Stimulated activated CD8-positive, alpha-beta memory T cell treated with anti-CD3 and anti-CD28 coated beads, Interleukin-4, amount 100 ng/mL, for 4 hours (primary cell): ENCODE measurements at places on chromosomes 1 and 21.

DNA sequence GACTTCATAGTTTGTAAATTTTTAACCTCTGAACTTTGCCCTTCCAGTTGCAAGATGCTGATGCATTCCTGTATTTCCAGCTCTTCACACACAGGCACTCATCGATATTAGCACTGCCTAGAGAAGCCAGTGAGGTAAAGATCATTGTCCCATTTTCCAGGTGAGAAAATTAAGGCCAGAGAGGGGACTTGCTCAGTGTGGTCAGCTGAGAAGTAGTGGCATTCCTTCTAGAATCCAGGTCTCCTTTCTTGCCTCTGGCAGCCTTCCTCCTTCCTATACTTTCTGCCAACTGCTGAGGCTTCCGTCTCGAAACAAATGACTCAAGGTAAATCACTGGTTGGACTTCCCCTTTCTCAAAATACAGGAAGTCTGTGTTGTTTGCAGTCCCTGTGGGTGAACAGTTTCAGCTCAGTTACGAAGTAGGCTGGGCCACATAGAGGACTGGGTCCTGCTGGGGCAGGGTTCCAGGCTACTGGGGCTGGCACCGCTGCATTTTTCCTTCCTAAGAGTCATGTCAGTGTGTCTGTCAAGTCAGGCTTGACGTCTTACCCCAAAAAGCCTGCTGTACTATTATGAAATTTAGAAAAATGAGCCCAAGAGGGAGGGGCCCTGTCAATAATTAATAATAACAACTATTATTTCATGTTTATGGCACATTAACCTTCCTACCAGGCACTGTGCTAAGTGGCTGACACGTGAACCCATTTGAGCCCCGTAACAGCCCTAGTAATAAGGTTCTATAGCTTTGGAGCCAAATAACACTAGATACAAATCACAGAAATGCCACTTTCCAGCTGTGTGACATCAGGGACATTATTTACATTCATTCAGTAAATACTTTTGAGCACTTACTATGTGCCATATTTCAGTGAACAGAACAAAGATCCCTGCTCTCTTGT, 16.6 kb upstream of the RNF19B start:
- DNase-seq: no peak

DNA sequence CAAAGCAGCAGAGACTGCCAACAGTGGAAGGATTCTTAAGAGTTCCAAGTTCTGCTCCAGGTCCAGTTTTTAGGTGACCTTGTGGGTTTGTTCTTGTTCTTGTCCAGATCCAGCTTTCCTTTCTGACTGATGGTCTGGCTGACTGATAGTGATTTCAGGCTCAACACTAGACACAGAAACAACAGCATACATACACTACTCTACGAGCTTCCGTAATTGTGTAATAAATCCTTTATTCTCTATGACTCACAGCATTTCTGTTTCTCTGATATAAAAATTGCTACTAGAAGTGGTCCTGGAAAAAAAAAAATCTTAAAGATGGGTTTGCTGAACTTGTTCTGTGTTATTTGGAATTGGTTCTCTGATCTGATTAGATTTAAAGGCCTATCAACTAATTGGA, 62.2 kb upstream of the PTCH2 start:
- no peak for DNase-seq

DNA sequence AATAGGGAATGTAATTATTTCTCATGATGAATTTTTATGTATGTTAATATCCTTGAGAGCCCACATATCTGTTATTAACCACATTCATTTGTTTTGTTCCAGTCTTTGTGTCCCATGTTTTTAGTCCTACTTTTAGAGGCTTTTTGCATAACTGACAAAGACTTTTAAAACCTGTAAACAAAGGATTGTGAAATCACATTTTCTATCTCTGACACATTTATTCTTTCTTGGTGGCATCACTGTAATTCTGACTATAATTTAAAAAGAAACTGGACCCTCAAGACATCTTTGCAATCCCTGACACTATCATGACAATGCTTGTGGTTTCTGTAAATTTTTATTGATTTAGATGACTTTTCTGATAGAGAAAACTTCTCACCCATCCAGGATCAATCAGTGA, 313.1 kb downstream of the SIPA1L2 start:
- no peak for DNase-seq

DNA sequence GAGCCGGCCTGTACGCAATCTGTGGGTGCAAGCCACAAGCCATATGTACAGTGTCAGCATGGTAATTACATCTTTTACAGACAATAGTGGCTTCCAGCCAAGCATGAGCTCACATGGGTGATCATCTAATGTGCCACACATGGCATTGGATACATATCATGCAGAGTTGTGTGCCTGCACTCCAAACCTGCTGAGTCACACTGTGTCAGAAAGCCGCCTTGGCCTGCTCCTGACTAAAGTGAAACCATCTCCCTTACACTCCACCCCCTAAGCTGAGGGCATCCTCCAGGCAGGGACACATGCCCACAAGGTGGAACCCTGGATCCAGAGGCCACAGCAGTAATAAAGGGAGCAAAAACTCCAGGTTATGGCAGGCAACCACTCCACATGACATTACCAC, 72.5 kb downstream of the KCNT2 start:
- DNase-seq: no peak

DNA sequence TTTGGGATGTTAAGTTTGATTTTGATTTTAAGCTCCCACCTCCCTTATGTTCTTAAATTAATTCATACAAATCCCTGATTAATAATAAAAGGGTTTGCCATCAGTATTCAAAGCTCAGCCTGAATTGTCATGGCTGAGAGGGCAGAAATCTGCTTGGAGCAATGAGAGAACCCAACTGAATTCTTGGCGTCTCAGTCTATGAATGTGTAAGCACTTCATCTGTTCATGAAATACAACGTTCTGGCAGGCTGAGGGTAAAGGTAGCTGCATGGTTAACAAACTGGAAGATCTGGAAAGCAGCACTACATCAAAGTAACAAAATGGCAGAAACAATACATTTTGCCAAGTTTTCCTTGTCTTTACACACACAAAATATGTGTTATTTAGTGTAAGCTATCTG, 95.3 kb downstream of the ACBD6 start:
- DNase-seq: no peak

- no peak for DNase-seq
Observed at GRCh38 chr1:243411472-243411871, 155.6 kb downstream of the SDCCAG8 start.

DNA sequence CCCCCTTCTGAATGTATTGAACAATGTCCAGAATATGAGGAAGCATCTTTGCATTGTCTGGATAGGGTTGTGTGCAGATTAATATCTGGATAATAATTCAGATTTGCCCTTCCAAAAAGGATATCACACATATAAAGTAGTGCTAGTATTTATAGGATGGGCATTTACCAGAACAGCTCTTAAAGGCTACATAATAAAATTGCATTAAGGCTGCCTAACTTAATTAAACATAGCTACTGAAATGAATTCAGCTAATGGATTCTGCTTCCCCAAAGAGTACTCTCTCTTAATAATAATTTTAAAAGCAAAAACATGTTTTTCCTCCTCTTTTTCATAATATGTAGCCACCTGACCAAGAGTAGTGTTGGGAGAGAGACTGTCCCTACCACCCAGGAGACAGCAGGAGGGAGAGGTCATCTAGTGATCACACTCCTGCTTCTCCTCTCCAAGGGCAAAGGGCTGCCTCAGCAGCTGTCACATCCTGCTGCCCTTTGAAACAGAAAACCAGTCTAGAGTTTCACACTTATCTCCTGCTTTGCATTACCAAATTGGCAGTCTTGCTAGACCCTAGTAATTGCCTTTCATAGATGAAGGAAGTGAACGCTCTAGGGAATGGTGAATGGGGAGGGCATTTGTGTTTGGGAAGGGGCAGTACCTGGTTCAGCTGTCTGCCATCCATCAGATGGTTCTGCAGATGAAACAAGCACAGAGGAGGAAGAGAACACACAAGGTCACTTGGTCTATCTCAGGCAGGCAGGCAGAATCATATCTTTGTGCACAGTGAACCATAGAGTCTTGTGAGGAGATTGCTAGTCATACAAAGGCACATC, 29.3 kb upstream of the DDAH1 start:
- no peak for DNase-seq

GRCh38 chr1:207404849-207405525, 49.1 kb upstream of the CR2 start:
- no peak for DNase-seq

DNA sequence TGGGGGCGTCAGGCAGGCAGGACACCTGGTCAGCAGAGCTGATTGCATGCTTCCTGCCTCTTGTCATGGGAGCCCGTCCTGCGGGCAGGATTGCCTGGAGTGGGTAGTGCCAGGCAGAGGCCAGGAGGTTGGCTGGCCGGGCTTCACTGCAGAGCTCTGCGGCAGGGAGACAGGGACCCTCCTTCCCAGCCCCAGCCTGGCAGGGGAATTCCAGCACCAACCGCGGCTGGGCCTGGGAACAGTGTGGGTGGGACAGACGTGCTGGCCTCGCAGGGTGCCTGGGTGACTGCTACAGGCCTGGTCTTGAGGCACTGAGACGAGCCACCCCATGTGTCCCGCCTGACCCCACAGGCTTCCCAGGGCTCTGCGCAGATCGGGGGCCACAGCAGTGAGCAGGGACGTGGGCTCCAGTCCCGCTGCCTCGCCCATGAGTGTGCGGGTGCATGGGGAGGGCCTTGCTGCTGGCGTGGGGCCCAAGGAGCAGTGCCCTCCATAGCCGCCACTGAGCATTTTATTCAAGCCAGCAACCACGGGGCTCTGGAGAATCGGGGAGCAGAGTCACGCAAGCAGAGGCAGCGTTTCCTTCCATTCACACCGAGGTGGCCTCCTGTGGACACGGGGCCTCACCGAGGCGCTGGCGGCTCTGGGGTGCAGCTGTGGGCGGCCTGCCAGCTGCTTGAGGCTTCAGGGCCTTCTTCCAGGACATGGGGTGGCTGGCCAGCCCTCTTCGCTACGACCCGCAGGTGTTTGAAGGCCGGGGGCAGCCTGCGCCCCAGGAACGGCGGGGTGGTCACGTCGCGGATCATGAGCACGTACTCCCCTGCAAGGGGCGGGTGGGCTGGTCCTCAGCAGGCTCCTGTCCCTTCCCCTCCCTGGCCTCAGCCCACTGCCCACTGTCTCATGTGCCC, 70.3 kb downstream of the MORN1 start:
- no peak for DNase-seq

DNA sequence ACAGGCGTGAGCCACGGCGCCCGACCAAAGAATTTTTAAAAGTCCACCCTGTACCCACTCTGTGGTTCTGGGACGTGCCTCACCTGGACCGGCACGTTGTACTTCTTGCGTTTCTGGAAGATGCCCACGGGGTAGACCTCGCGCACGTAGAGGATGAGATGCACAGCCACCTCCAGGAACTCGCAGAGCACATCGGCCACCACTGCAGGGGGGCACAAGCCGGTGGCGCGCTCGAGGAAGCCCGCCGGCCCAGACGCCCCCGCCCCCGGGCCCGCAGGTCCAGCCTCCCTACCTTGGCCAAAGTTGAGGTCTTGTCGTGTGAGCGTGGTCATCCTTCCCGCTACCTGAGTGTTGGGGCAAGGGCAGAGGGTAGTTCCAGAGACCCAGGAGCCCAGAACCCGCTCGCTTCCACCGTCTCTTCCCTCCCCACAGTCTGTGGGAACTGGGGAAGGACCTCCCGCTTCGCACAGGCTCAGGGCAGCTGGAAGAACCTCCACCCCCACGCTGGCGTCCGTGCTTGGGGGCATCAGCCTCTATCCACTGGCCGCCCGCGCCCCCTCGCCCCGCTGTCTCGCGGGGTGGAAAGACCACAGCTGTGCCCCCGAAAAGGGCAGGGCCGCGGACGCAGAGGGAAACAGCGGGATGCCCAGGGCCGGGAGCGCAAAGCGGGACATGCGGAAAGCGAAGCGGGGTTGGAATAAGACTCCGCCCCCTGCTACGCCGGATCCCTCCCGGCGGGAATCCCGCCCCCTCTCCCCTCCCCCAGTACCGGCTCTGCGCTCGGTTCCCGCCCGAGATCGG, 478 bp downstream of the MAD2L2 start:
- DNase-seq: no peak

GRCh38 chr1:31782421-31783410, 18.6 kb upstream of the ADGRB2 start:
- DNase-seq: no peak

DNA sequence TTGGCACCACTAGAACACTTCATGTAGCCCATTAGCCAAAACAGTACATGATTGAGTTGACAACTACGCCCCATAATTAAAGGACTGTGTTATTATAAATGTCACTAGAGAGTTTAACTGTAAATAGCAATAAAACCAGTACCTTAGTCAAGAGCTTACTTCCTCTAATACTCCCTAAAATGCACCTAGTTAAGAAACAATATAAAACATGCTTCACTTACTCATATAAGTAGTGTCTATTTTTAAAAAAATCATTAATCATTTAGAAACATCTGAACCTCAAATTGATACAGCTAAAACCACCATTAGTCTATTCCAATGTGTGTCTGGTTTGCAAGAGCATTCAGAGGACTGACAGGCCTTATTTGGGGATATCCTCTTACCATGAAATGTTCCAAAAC, 25.3 kb downstream of the PTP4A2 start:
- no peak for DNase-seq

DNA sequence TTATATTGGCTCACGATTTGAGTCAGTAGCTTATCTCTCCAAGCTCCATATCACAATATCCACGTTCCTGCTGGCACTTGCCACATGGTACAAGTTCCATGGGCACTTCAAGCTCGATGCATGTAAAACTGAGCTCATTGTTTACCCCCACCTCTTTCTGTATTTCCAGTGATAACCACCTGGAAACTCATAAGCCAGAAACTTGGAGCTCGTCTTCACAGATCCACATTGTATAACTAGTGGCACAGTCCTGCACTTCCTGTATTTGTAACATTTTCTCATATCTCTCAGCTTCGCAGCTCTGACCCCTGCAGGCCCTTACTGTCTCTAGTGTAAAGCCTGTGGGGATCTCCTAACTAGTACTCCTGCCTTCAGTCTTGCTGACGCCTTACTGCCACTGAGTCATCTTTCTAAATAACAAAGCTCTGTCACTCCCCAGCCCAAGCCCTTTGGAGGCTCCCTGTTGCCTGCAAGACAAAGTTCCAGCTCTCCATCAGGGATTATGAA, 6.5 kb upstream of the C2CD4D start:
- no peak for DNase-seq

- no peak for DNase-seq
Observed at GRCh38 chr1:160911441-160911840, 26.5 kb upstream of the ITLN1 start.

DNA sequence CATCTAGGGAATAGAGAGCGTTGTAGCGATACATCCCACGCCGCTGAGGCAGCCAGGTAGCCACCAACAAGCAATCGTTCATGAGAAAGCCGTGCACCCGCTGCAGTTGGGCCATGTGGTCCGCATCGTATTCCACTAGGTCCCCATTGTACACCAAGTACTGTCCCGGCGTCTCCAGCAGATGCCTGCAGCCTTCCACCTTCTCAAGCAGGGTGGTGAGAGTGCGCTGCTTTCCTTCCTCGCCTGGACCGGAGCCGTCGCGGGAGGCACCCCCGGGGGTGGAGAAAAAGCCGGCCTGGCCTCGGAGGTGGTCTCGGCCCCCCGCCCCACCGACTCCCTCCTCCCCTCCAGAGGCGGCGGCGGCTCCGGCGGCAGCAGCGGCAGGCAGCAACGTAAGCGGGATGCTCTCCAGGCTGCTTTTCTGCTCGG, 595 bp downstream of the EXOC8 start:
- DNase-seq: no peak
